ENCODE measurements at places on chromosomes 3 and 15. TPM values are rescaled to one million over a fixed set of nuclear protein-coding genes. Genes with fewer than 3 reads are reported as not detected.

- no peak for DNase-seq
These were observed 32.4 kb downstream of the LRRC28 start for GRCh38 chr15:99283717-99284116.

DNA sequence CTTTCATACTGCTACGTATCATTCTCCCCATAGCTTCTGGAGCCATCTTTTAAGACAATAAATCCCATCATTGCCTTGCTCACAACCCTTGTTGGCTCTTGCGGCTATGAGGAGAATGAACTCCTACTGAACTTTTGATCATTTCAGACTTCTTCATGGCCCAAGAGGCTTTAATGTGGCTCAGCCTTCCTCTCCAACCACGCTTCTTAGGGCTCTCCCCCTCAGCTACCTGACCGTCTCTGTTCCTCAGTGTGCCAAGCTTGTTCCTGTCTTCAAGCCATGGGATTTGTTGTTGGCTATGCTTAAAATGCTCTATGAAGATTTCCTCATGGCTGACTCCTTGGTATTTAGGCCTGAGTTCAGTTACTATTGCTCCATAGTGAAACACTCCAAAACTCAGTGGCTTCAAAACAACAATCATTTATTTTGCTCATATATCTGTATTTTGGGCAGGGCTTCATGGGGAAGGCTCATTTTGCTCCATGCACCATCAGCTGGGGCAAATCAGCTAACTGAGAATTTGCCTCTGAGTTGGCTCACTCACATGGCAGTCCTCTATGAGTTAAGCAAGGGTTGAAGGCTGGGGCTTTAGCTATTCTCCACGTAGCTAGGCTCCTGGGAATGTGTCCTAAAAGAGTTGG, 47.5 kb downstream of the FOXL2 start:
- DNase-seq = no peak

- DNase-seq = peak; percentile 46
These were observed 34.6 kb downstream of the FMN1 start for GRCh38 chr15:33159726-33160453.

Gene DGKG
- total RNA-seq = 20.5 TPM

- DNase-seq = peak; percentile 46
These were observed 58.9 kb downstream of the CD47 start for GRCh38 chr3:108031895-108032294.

All from Daoy (cell line).